ENCODE measurements at places on chromosomes 16 and 17. TPM values are rescaled to one million over a fixed set of nuclear protein-coding genes. Genes with fewer than 3 reads are reported as not detected.

GRCh38 chr17:36001862-36002603 is 680 bp upstream of the CCL15 start:
- DNase-seq: no peak

GRCh38 chr17:57779706-57780105 is 34.6 kb upstream of the CCDC182 start:
- no peak for DNase-seq

GRCh38 chr17:39487946-39488345 is 26.7 kb downstream of the CDK12 start:
- no peak for DNase-seq

Gene OMG
- 1.5 TPM for total RNA-seq

Gene KRTAP2-3
- not detected for total RNA-seq
